ENCODE measurements at places on chromosomes 6 and 20.

- DNase-seq = no peak
Observed at GRCh38 chr6:2733736-2734480, 16.8 kb downstream of the MYLK4 start.

- DNase-seq = no peak
Observed at GRCh38 chr6:31607317-31607716, 7.7 kb upstream of the AIF1 start.

DNA sequence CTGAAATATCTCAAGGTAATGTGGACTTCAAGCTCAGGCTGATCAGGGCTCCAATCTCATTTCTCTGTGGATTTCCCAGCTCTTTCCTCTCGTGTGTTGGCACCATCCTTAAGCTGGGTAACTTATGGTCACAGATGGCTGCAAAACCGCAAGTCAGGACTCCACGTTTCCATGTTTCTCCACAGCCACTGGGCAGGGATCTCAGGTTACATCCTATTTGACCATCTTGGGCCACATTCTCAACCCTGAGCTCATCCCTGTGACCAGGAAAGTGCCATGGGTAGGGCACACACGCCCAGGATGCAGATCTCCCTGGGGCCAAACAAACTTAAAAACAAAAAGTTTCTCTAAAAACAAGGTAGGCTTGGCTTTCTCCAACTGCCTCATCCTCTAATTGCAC, 15.4 kb downstream of the RPS6KA2 start:
- DNase-seq = no peak

DNA sequence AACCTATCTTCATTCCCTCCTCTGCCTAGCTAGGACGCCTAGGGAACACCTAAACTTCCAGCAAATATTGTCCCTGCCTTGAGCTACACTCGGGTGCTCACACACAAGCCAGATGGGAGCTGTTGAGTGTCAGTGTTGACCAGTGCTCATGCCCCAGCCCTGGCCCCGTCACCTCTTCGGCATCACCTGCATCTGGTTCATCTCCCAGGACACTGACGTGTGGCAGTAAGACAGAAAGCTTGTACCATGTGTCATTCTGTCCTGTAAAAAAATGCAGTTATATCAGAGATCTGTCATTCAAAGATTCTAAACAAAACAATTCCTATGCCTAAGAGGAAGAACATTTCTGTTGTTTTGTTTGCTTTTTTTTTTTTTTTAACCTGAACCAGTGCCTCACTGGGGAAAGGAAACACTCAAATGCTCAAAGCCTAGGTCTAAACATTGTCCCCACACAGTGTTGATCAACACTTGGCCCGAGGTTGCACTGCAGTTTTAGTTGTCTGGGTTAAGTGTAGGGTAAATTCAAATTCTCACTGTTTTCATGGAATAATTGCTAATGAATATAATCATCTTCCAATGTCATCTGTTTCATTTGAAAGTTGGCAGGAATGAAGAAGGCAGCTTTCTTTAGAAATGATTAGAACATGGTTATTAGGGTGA, 102.7 kb upstream of the SASH1 start:
- DNase-seq = no peak

DNA sequence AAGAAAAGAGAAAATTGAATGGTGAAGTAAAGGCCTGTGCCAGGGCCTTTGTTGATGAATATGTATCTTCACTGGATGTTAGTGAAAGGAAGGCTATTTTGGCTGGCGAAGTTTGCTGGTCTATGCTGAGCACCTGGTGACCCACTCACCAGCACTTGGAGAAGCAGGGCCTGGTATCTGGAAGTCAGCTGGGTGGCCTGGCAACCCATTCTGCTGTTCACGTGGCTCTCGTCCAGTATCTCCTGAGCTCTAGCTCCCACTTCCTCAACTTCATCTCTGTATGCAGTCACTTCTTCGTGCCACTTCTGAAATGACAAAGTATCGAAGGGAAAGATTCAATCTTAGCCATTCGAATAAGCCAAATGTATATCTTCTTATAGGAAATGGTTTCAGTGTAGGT, 283.7 kb downstream of the SYNE1 start:
- no peak for DNase-seq

DNA sequence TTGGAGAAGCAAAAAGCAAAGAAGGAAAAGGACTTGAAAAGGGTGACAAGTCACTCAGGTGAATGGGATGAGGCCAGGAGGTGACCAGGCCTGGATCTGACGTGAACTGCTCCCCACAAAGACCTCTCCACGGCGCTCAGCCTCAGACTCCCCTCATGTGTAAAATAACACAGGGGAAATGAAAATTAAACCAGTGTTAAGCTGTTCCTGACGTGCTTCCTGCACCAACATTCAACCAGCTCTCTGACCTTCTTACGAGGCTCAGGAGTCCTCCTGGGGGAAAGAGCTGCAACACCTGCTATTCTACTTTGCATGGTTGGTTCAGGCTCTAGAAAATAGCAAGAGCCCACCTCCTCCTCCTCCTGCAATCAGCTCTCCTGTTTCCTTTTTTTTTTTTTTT, 256.7 kb downstream of the ATXN1 start:
- DNase-seq = no peak
